ENCODE measurements at places on chromosomes 11 and 22.

DNA sequence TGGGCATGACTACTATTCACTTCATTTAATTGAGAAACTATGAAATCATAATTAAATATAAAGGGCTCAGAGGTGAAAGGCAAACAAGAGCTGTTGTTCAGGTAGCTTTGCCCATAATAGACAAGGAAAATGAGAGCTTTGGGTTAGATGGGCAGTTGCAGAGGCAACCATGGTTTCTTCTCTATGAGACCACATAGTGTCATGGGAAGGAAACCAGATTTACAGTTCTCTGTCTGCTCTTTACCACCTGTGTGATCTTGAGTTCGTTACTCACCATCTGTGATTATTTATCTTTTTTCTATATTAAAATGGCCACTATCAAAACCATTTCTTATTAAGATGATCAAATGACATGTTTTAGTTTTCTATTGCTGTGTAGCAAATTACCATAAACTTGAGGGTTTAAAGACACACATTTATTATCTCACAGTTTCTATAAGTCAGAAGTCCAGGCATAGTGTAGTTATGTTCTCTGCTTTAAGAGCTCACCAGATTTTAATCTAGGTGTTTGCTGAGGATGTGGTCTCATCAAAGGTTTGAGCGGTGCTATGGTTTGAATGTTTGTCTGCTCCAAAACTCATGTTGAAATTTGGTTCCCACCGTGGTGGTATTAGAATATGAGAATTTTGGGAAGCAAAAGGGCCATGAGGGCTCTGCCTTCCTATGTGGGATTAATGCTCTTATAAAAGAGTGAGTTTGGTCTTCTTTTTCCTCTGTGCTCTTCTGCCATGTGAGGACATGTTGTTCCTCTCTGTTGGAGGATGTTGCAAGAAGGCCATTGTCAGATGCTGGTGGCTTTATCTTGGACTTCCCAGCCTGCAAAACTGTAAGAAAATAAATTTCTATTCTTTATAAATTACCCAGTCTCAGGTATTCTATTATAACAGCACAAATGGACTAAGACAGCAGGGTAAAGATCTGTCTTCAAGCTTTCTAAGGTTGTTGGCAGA, 38.2 kb downstream of the OR2AG2 start:
- DNase-seq: no peak

- no peak for DNase-seq
These were observed 1.1 kb downstream of the TTLL12 start for GRCh38 chr22:43185860-43186261.

GRCh38 chr11:46537121-46537520, 56.7 kb downstream of the AMBRA1 start:
- DNase-seq: no peak

DNA sequence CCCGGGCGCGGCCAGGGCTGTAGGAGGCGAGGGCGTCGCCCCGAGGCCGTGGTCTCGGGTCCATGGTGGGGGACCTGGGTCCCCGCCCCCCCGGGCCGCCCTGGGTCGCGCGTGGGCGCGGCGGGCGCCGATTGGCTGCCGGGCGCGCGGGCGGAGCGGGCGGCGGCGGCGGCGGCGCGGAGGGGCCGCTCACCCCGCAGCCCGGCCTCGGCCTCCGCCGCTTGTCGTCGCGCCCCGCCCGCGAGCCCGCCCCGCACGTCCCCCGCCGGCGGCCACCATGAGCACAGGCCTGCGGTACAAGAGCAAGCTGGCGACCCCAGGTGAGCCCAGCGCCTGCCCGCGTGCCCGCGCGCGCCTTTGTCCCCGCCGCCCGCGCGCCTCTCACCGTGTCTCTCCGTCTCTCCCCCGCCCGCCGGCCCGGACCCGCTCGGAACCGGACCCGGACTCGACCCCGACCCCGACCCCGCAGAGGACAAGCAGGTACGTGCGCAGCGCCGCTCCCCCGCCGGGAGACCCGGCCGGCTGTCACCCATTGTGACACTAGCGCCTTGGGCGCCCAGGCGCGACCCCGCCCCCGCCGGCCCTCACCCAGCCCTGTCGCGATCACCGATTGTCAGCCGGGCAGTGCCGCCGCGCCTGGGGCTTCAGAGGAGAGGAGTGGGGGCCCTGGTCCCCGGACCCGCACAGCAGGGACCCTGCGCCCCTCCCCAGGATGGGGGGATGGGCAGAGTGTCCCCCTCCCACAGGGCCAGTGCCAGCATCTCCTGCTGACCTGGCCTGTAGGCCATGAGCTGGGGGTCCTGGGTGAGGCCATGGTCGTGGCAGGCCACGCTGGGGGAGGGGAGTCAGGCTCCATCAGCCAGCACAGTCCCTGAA, at the start of gene SEPTIN5:
Gene SEPTIN5, plus strand, starts transcription at position 192 of the 876 bp plus-strand sequence. Its CDS starts 86 bp downstream, at position 278.
- no peak for DNase-seq

DNA sequence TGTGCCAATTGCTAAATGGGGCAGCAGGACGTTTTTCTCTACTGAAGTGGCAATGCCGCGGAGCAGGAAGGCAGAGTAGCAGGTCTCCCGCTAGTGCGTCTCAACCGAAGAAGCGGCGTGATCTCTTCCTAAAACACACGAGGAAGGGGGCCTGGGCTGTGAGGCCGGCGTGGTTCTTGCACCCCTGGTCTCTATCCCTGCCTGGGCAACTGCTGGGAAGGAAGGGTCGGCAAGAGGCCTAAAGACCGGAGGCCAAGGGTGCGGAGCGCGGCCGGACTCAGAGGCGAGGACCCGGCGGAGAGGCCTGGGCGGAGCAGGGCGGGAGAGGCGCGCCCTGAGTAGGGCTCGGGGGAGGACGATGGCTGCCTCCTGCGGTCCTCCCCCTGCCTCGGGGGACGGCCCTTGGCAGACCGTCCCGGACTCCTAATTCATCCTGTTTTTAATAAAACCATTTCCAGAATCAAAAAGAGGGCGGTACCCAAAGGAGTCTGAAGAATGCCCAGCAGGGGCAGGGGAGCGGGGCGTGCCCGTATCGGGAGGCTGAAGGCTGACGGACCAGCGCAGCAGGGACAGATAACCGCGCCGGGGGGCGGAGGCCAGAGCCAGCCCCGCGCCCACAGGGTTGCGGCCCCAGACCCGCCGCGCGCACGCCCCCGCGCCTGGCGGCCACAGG, 572 bp upstream of the APLP2 start:
- peak; percentile 40 for DNase-seq

- no peak for DNase-seq
These were observed 14.2 kb upstream of the OR6A2 start for GRCh38 chr11:6813656-6814055.

- no peak for DNase-seq
These were observed 216.3 kb upstream of the MTNR1B start for GRCh38 chr11:92753161-92753560.

GRCh38 chr22:25054943-25055511, 102.5 kb downstream of the KIAA1671 start:
- DNase-seq: no peak

DNA sequence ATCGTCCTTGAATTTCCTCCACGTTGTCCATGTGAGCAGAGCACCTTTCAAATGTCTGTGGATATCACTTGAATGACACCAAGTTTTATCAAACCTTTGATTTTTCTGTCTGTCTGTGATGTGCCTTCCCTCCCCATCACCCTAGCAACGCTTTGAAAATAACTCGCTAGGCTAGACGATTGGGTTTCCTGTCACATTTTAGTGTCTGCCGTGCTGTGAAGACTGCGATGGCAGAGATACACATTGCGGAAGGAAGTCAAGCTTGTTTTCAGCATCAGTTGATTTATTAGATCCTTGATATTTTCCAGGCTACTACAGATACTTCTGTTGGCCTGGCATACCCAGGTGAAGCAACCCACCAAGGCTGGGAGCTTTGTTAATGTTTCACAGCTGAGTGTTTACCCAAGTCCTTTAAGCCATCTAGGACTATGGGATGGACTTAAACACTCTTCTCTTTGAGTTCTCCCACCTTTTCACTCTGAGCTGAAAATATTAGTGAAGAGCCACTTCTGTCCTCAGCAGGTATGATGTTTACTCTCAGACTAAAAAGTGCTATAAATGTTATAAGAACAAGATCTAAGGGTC, 93.6 kb upstream of the CD44 start:
- no peak for DNase-seq

DNA sequence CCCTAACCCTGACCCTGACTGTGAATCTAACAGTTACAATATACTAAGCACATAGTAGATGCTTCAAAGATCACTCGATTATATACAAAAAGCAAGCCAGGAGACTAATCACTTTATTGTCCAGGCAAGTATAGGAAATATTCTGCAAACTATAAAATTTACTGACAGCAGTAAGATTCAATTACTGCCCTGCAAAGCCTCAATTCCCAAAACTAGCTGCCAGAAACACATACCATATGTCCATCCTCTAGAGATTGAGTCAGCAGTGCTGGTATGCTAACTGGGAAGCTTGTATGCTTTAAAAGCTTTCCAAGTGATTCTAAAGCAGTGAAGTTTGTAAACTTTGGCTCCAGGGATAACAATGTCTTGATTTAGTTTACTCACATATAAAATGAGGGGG, 26.1 kb downstream of the CSTF3 start:
- DNase-seq: no peak

GRCh38 chr11:36512016-36512415, 1.9 kb upstream of the TRAF6 start:
- no peak for DNase-seq

- no peak for DNase-seq
These were observed 446.6 kb downstream of the TBC1D22A start for GRCh38 chr22:47209040-47209514.

DNA sequence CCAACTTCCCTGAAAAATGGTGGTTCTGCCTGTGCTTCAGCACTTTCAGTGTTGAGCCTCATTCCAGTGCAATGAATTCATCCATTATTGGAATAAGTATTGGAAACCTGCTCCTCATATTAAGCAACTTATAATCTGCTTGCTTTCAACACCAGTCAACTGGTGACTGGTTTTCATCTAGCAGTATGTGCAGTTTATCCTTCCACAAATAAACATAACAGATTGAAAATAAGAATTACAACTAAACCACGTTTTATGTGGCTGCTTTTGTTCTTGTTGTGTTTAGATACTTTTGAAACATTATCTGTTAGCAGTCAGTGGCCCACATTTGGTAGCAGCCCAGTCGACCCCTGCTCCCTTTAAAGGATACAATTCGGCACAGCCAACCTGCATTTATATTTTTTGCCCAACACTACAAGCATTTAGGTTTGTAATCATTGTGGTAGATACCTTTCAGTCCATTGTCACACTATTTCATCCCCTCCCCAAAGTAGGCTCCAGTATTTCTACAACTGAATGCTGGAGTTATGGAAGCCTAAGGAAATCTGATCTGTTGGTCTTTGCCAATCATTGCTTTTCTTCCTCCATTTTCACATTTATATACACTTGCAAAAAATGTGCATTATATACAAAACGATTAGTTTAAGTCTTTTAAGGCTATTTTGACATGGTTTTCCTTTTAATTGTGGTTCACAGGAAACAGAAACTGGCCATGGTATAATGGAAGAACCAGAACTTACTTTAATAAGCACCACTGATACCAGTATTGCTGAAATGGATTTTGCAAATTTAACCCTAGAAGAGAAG, 13.1 kb downstream of the TAF1D start:
- DNase-seq: no peak

DNA sequence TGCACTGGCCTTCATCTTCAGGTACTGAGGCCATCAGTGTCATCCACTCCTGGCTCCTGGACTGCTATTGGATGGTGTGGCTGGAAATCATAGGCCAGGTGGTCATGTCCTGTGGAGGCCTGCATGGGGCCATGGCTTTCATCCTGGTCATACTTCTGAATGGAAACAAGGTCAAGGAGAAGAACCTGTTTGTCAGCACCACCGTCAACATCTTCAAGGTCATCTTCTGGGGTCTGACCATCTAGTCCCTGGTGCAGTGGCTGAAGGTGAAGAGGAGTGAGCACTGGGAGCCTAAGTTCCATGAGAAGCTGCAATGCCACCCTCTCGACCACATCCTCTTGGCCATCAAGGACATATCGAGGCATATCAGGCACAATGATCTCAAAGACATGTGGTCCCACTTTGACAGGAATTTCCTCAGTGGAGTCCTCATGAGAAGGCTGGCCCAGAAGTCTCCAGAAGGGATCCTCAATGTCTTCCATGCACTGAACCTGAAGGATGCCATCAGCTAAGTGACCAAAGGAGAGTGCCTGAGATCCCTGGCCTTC, 120.0 kb upstream of the SERPIND1 start:
- no peak for DNase-seq

DNA sequence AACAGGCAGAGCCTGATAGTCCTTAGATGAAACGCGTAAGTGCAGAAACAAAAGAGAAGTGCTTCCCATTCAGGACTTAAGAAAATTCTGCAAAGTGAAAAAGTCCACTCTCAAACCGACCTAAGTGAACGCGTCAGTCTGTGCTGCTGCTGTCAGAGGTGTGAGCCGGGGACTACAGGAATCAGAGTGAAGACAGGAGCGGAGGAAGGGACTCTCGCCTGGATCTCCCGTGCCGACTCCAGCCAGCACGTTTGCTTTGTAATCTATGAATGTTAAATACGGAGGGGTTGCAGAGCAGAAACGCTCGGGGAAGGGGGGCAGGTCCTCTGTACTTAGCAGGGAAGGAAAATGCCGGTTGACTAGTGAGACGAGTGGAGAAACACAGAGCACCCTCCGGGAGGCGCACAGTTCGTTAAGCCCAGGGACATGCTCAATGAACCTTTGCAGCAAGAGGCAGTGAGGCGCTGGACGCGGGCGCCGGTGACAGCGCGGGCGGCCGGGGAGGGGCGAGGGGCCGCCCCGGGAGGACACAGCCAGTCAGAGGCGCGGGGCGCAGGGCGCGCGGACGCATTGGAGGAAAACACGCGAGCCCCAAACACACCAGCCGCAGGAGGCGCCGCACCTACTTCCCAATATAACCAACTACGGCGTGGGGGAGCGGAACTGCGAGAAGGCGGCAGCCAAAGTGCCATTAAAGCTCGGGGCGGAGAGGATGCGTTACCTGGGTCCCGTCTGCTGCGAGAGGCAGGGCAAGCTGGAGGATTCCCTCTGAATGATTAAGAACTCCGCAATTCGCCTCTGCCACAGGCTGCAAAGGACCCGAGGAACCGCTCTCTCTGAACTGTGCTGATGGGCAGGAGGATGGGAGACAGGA, at the start of gene CNTN5:
Gene CNTN5, plus strand, starts transcription at position 598 of the 874 bp plus-strand sequence.
- DNase-seq: peak; percentile 51

DNA sequence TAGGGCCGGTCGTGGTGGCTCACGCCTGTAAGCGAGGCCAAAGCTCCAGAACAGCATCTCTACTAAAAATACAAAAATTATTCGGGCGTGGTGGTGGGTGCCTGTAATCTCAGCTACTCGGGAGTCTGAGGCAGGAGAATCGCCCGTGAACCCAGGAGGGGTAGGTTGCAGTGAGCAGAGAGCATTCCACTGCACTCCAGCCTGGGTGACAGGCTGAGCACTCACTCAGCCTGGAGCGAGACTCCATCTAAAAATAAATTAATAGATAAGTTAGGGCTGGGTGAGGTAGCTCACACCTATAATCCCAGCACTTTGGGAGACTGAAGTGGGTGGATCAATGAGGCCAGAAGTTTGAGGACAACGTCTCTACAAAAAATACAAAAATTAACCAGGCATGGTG, 10.2 kb upstream of the TAB1 start:
- DNase-seq: no peak

DNA sequence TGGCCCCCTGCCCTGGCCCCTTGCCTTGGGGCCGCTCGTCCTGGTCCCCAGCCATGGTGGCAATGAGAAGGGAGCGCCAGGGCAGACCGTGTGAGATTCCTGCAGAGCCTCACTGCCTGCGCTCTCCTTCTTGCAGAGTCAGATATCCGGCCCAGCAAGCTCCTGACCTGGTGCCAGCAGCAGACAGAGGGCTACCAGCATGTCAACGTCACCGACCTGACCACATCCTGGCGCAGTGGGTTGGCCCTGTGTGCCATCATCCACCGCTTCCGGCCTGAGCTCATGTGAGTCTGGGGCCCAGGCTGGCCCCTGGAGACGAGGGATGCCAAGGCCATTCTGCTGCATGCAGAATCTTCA, 114.1 kb downstream of the MICAL2 start:
- DNase-seq: peak; percentile 50

Data from posterior cingulate gyrus (tissue), 11 donors.